Stimulated activated naive CD4-positive, alpha-beta T cell (primary cell): ENCODE measurements at places on chromosomes 13 and 19.

GRCh38 chr13:71148396-71148795 lies 718.6 kb downstream of the DACH1 start:
- DNase-seq = no peak

GRCh38 chr13:90618133-90618532 lies 729.4 kb upstream of the MIR17HG start:
- DNase-seq = no peak

GRCh38 chr19:17686592-17687024 lies 1.5 kb downstream of the UNC13A start:
- DNase-seq = no peak

DNA sequence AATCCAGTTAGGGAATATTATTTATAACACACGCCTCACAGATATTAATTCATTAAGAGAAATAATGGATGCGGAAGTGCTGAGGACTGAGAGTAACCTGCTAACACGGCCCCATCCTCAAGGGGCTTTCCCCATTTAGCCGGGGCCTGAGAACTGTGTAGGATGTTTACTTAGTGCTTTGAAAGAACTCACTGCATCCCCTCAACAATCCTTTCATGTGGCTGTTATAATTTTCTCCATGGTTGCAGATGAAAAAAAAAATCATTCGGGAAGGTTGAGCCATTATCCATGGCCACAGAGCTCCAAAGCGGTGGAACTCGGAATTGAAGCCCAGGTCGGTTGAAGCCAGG lies 98.2 kb downstream of the ING1 start:
- no peak for DNase-seq

- no peak for DNase-seq
Measured at GRCh38 chr19:14480700-14481079, 5.5 kb upstream of the PTGER1 start.
